ENCODE measurements at places on chromosomes 12 and 14. TPM values are rescaled to one million over a fixed set of nuclear protein-coding genes. Genes with fewer than 3 reads are reported as not detected.

- DNase-seq, result no peak
Observed at GRCh38 chr14:21384494-21384851, 654 bp upstream of the SUPT16H start.

DNA sequence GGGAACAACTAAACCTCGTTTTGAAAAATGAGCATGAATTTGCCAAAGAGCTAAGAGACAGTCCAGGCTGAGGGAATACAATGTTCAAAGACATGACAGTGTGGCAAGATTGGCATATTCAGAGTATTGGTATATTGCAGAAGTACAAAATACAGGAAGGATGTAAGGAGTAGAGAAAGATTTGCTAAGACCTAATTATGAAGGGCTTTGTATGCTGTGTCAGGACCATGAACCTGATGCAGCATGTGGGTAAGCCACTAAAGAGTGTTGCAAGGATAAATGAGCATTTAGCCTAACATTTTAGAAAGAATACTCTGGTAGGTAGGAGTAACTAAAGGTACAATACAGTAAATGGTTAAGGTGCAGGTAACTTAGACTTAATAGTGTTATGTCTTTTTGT is 65.1 kb downstream of the KTN1 start:
- DNase-seq, result no peak

- DNase-seq, result no peak
Observed at GRCh38 chr12:31021809-31022494, 51.7 kb upstream of the DDX11 start.

DNA sequence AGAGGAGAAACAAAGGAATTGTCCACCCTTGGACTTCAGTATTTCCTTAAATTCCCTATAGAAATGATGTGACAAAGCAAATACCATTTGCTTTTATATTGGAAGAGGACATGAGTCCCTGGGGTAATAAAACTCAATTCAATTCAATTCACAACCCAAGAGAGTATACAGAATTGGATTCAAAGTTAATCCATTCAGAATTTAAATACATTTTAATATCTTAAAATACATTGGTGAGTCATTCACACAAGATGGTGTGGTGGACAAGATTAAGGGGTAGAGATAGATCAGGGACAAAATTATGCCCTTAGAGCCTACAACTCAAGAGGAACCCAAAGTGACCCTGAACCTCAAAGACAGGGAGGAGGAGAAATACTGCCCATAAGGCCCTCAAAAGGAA is 495.0 kb upstream of the TMPO start:
- DNase-seq, result no peak

- DNase-seq, result peak; percentile 27
Observed at GRCh38 chr12:69837657-69838415, 12.8 kb downstream of the MYRFL start.

GRCh38 chr14:49849213-49849847 is 3.3 kb downstream of the NEMF start:
- DNase-seq, result no peak

GRCh38 chr12:130164936-130165335 is 2.7 kb downstream of the FZD10 start:
- no peak for DNase-seq

DNA sequence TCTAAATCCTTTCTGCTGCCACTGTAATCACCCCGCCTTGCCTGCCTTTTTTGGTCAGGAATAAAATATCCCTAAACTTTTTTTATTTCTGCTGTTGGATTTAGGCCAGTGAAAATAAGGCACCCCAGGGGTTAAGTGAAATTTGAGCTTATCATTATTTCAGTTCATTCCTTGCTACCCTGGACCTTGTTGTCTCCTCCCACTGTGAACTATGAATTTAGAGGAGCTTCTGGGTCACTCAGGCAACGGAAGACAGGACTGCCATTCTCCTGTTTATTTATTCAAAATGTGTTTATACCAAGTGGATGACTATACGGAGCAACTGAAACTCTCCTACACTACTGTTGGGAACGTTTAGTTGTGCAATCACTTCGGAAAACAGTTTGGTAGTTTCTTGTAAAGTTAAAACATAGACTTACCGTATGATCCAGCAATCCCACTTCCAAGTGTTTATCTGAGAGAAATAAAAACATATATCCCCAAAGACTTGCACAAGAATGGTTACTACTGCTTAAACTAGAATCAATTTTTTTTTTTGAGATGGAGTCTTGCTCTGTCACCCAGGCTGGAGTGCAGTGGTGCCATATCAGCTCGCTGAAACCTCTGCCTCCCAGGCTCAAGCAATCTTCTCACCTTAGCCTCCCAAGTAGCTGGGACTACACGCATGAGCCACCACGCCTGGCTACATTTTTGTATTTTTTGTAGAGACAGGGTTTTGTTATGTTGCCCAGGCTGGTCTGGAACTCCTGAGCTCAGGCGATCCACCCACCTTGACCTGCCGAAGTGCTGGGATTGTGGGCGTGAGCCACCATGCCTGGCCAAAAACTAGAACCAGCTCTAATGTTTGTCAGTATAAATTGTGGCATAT is 2.3 kb upstream of the TRAFD1 start:
- DNase-seq, result no peak

DNA sequence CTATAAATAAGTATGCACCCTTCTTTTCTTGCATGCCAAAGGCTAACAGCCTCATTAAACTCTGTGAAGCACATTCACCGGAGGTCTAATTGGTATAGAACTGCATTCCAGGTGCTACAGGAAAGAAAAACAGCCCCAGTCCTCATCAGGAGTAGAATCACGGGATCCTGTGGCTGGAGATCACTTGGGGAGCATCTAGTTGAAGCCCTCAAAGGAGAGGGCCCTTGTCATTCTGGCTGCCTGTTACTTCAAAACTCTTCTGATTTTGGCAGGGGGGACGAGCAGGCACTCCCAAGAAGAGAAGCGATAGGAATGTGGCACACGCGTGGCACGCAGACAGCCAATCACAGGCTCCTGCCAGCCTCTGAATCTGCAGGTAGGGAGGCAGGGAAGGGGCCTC is 154.4 kb downstream of the TTC7B start:
- no peak for DNase-seq

DNA sequence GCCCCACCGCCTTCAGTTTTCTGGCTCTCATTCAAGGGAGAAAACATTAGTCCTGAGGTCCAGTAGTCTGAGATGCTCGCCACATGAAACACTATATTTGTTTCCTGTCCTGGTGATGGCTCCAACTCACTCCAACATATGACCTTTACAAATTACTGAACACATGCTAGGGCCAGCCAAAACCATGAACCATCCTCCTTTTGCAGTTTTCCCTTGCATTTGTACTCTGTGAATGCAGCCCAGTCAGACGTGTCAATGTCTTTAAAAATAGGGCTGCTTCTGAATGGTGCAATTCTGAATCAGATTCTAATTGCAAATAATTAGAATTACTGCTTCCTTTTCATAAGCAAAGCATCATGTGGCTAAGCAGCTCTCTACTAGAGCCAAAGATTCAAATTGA is 36.0 kb downstream of the ADAMTS20 start:
- DNase-seq, result no peak

GRCh38 chr12:1108276-1108675 is 117.3 kb downstream of the ERC1 start:
- no peak for DNase-seq

GRCh38 chr12:78386871-78387270 is 477.7 kb upstream of the SYT1 start:
- DNase-seq, result no peak

GRCh38 chr12:34602213-34602940 is 580.1 kb downstream of the ALG10 start:
- no peak for DNase-seq

- DNase-seq, result no peak
Observed at GRCh38 chr12:68641138-68641537, 30.4 kb downstream of the RAP1B start.

TMEM52B gene
- not detected for total RNA-seq

OTX2 gene
- total RNA-seq, result not detected

BDKRB1 gene
- not detected for total RNA-seq

TRAF3 gene
- total RNA-seq, result 27.3 TPM
